ENCODE measurements at places on chromosomes 3 and 15.

GRCh38 chr15:98823012-98823458 is 174.7 kb downstream of the IGF1R start:
- no peak for DNase-seq

DNA sequence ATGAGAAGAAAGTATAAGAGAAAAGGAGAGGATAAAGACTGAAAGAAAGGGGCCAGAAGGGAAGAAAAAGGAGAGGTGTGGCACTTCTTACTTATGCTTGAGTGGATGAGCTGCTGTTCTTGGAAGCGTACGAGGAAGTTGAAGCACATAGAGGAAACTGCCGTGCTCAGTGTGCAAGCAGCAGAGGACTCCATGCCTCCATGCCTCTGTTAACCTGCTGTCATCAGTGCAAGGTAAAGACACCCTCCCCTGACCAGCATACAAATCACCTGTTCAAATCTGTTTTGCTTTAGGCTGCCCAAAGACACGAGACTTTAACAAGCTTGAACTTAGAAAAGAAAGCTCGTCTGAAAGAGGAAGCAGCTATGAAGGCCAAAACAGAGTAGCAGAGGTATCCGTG is 6.4 kb downstream of the WDR5B start:
- DNase-seq = no peak

DNA sequence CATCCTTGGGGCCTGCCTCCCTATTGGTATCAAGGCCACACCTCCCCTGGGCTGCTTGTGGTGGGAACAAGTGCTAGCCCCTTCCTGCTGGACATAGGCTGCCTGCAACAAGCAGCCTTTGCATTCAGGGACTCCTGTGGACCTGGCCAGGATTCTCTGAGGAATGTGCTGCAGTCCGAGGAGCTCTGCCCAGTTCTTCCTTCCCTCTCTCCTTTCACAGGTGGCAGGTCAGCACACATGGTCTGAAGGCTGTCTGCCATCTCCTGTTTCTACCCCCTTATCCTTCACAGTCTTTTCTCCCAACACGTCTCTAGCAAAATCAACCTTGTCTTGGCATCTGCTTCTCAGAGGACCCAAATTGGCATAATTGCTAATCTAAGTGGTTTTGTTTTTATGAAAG is 97.0 kb upstream of the LIPC start:
- no peak for DNase-seq

GRCh38 chr3:178397836-178398235 is 138.4 kb upstream of the KCNMB2 start:
- DNase-seq = no peak

GRCh38 chr3:100047455-100048141 is 66.7 kb downstream of the FILIP1L start:
- no peak for DNase-seq
